Effector memory CD4-positive, alpha-beta T cell (primary cell): ENCODE measurements at places on chromosomes 5 and 9.

GRCh38 chr9:132669698-132670456 is at the start of gene DDX31:
Gene DDX31, minus strand, starts transcription at chr9:132669983. Its CDS starts 49 bp downstream, at chr9:132669934.
- peak within 1 kb of the TSS; percentile 98 for H3K4me3 ChIP-seq
- DNase-seq: peak; percentile 81
- no peaks in the 10 kb centered on the region for H3K27me3 ChIP-seq
- H3K36me3 ChIP-seq: peaks cover 8% of the 10 kb centered on the region
- H3K4me1 ChIP-seq: peaks cover 20% of the 10 kb centered on the region
- H3K27ac ChIP-seq: peak within 1 kb of the TSS; percentile 99

- H3K27me3 ChIP-seq: no peaks in the 10 kb centered on the region
- H3K4me3 ChIP-seq: no peak overlapping the region
- no peak overlapping the region for H3K27ac ChIP-seq
- DNase-seq: no peak
- H3K36me3 ChIP-seq: no peaks in the 10 kb centered on the region
Measured at GRCh38 chr5:168969326-168969886, 331.5 kb downstream of the SLIT3 start.

- no peak for DNase-seq
- H3K4me3 ChIP-seq: no peak overlapping the region
- H3K27ac ChIP-seq: no peak overlapping the region
Measured at GRCh38 chr5:101686536-101687157, 609.4 kb downstream of the SLCO4C1 start.

- no peaks in the 10 kb centered on the region for H3K36me3 ChIP-seq
- H3K4me3 ChIP-seq: no peak overlapping the region
Measured at GRCh38 chr9:35905051-35905781, 786 bp upstream of the HRCT1 start.

GRCh38 chr5:169801781-169802180 is 164.7 kb downstream of the DOCK2 start:
- H3K4me1 ChIP-seq: no peaks in the 10 kb centered on the region
- H3K27me3 ChIP-seq: no peaks in the 10 kb centered on the region
- H3K4me3 ChIP-seq: no peak overlapping the region
- no peak for DNase-seq

- no peak for DNase-seq
- H3K4me1 ChIP-seq: no peaks in the 10 kb centered on the region
- no peaks in the 10 kb centered on the region for H3K27me3 ChIP-seq
- H3K4me3 ChIP-seq: no peak overlapping the region
- no peak overlapping the region for H3K27ac ChIP-seq
Measured at GRCh38 chr9:10366171-10366779, 246.5 kb downstream of the PTPRD start.

GRCh38 chr9:137236936-137237421 is 4.1 kb upstream of the TUBB4B start:
- H3K27ac ChIP-seq: no peak overlapping the region
- DNase-seq: no peak
- H3K27me3 ChIP-seq: no peaks in the 10 kb centered on the region
- H3K36me3 ChIP-seq: peaks cover 1% of the 10 kb centered on the region
- H3K4me3 ChIP-seq: no peak overlapping the region

- no peaks in the 10 kb centered on the region for H3K36me3 ChIP-seq
- no peak overlapping the region for H3K27ac ChIP-seq
- no peak for DNase-seq
Measured at GRCh38 chr5:29896646-29897045, 1296.8 kb upstream of the CDH6 start.

DNA sequence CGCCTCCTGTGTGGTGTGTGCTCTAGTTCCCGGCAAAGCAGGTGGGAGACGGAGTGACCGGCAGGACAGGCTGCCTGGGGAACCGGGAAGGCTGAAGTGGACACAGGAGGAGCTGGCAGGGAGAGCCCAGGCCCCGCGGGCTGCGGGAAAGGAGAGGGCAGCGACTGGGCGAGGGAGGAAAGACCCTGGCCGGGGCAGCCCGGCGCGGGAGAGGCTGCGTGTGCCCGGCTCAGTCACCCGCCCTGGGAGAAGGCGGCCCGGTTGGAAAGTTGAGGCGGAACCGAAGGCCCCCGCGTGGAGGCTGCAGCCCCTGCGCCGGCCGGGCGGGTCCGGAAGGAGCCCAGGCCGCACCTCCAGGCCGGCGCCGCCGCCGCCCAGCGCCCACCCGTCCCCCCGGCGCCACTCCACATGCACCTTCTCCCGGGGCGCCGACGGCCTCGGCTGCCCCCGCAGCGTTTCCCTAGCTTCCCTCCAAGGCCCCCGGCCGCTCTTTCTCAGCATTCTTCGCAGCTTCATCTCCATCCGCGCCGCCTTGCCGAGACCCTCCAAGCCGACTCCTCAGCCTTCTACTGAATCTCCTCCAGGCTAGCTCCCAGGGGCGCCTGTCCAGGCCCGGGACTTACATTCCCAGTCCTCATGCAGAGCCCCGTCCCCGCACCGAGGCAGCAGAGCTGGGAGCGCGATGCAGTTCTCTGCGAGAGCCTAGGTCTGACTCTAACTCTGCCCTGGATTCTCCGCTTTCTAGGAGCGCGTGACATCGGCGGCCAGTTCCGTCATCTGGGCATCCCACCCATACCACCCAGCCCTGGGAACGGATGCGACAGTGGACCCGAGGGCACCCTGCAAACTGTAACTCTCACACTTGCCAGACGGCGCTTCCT is 152.0 kb downstream of the ERCC6L2 start:
- H3K36me3 ChIP-seq: no peaks in the 10 kb centered on the region
- no peaks in the 10 kb centered on the region for H3K27me3 ChIP-seq
- peaks cover 9% of the 10 kb centered on the region for H3K4me1 ChIP-seq

DNA sequence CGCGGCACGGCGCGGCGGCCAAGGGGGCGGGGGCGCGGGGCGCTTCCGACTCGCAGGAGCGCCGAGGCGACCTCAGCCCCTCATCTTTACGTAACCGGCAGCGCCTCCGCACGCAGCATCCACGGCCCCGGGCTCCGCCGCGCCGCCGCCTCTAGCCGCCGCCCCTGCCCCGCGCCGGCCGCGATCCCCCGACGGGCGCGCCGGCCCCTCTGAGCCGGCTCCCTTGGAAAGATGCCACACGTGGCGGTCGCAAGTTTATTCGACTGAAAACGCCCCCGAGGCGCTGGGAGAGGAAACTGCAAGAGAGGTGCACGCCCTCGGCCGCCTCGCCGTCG is 1.0 kb downstream of the KLF9 start:
- no peaks in the 10 kb centered on the region for H3K27me3 ChIP-seq
- DNase-seq: peak; percentile 45
- H3K27ac ChIP-seq: peak overlapping the region; percentile 99
- peaks cover 24% of the 10 kb centered on the region for H3K4me1 ChIP-seq
- peaks cover 5% of the 10 kb centered on the region for H3K36me3 ChIP-seq
- peak overlapping the region; percentile 94 for H3K4me3 ChIP-seq

- no peak overlapping the region for H3K27ac ChIP-seq
- H3K27me3 ChIP-seq: no peaks in the 10 kb centered on the region
- no peak overlapping the region for H3K4me3 ChIP-seq
- H3K4me1 ChIP-seq: no peaks in the 10 kb centered on the region
- DNase-seq: no peak
Measured at GRCh38 chr5:111518777-111519176, 6.4 kb upstream of the STARD4 start.
